WTC11 (cell line): ENCODE measurements at places on chromosomes 2 and 18. TPM values are rescaled to one million over a fixed set of nuclear protein-coding genes. Genes with fewer than 3 reads are reported as not detected.

GRCh38 chr2:74959106-74959751 is 786 bp downstream of the POLE4 start:
- H3K27ac ChIP-seq, result no peak overlapping the region
- H3K36me3 ChIP-seq, result peaks cover 17% of the 10 kb centered on the region
- peaks cover 6% of the 10 kb centered on the region for H3K4me1 ChIP-seq
- H3K27me3 ChIP-seq, result peaks cover 36% of the 10 kb centered on the region

- H3K4me1 ChIP-seq, result no peaks in the 10 kb centered on the region
- no peak overlapping the region for H3K4me3 ChIP-seq
- H3K27me3 ChIP-seq, result no peaks in the 10 kb centered on the region
- peaks cover 73% of the 10 kb centered on the region for H3K36me3 ChIP-seq
- DNase-seq, result no peak
These were observed 17.5 kb downstream of the AFG3L2 start for GRCh38 chr18:12359515-12359927.

- H3K27ac ChIP-seq, result no peak overlapping the region
- no peak for DNase-seq
- no peaks in the 10 kb centered on the region for H3K27me3 ChIP-seq
- H3K4me3 ChIP-seq, result no peak overlapping the region
These were observed 601.8 kb downstream of the LRP1B start for GRCh38 chr2:141528990-141529389.

The ALKAL2 gene
- total RNA-seq, result 3.5 to 5.2 TPM (median 4.3 TPM) in 3 replicates

DNA sequence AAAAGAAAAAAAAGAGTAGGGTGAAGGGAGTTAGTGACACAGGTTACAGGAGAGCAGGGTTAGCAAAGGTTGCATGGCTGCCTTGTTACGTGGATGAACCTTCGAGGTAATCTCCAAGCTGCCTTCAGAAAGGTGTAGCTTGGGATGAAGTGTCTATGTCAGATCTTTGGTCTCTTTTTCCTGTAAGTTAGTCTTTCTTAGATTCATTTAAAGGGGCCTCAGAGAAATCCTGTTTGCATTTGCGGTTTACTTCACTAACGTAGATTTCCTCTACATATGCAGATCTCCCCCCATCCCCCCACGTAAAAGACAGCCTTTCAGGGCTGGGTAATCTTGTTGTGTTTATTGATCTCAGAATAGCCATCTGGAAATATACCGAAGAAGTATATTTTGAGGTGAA is 83.7 kb downstream of the MTA3 start:
- peaks cover 51% of the 10 kb centered on the region for H3K4me1 ChIP-seq
- H3K27ac ChIP-seq, result peak overlapping the region; percentile 79
- DNase-seq, result no peak
- H3K4me3 ChIP-seq, result peak overlapping the region; percentile 38
- no peaks in the 10 kb centered on the region for H3K27me3 ChIP-seq

DNA sequence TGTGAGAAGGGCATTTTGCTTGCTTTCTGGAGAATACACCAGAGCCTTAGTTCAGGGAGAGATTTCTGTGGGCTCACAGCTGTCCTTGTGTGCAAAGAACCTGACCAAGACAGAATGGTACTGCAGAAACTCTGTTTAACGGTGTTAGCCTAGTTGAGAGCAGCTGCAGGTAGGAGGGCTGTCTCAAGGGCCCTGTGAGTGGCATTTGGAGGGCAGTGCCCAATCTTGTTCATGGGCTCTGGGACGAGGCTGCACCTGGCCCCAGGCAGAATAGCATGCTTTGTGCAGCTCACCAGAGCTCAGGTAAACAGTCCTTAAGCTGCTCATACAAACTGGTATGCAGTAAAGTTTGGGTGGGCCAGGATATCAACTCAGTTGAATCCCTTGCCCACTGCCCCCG is 16.9 kb upstream of the RGPD4 start:
- peaks cover 4% of the 10 kb centered on the region; the same call in 1 of the 2 replicates for H3K36me3 ChIP-seq
- no peak for DNase-seq
- H3K27me3 ChIP-seq, result no peaks in the 10 kb centered on the region

The CNGA3 gene
- total RNA-seq, result not detected in 3 replicates

DNA sequence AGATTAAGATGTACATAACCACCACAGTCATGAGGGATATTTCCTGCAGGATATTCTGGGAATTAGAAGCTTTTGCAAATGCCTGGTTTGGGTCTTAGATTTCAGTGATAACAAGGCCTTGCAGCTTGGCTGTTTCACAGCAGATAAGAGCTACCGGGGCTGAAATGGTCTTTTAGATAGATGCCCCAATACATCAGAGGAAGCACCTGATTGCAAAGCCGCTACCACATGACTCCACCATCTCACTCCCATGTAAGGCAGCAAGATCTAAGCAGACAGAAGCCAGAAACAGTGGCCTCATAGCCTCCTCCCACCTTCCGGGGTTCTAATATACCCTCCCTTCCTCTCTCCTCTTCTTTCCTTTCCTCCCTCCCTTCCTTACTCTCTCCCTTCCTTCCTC is 31.1 kb upstream of the EPG5 start:
- H3K36me3 ChIP-seq, result 0 out of 2 replicates have a peak, but pooled peaks cover 3% of the 10 kb centered on the region
- DNase-seq, result no peak
- peaks cover 17% of the 10 kb centered on the region for H3K4me1 ChIP-seq
- H3K27me3 ChIP-seq, result no peaks in the 10 kb centered on the region
- no peak overlapping the region for H3K27ac ChIP-seq
- H3K4me3 ChIP-seq, result no peak overlapping the region
